B cell (primary cell): ENCODE measurements at places on chromosomes 11 and 22.
A peak's percentile ranks its signal among the peaks of the same experiment; 100 is the strongest.

DNA sequence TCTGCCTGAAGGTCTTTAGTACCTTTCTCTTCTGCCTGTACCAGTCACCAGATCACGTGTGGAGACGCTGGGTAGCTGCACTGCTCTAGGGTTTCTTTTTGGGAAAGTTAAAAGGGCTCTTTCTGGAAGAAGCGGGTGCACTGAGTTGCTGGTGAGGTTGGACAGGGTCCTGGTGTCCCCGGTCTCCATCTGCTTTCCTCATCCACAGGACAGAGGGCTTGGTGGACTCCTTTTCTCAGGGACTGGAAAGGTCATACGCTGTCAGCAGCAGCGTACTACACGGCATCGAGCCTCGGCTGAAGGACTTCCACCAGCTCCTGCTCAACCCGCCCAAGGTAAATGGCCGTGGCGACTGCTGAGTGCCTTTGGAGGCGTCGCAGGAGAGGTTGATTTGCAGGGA lies 52.8 kb downstream of the SBF1 start:
- DNase-seq = no peak

DNA sequence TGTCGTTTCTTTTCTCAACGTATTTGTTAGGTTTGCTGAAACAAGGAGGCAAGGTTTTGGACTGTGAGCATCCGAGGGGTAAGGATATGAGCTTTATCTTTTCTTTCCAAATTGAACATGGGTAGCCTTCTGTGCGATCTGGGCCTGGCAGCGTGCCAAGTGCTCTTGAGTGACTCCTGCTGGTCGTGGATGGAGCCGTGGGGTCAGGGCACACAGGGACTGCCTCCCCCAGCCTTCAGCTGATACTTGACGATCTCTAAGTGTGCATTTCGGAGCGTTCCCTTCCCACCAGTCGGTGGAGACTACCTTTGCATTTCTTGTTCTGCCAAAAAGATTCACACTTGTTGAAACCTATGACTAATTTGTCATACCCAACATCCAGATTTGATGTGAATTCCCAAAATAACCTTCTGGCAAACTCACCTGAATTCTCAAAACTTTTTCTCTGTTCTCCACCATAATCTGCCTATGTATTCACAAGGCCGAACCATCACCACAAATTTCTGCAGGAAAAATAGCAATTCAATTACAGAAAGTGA lies 40.1 kb upstream of the CLMP start:
- peak; percentile 25 for DNase-seq

- DNase-seq = no peak
These were observed 50.1 kb upstream of the FLI1 start for GRCh38 chr11:128643661-128644317.

GRCh38 chr11:45568049-45568448 lies 97.4 kb downstream of the CHST1 start:
- no peak for DNase-seq

DNA sequence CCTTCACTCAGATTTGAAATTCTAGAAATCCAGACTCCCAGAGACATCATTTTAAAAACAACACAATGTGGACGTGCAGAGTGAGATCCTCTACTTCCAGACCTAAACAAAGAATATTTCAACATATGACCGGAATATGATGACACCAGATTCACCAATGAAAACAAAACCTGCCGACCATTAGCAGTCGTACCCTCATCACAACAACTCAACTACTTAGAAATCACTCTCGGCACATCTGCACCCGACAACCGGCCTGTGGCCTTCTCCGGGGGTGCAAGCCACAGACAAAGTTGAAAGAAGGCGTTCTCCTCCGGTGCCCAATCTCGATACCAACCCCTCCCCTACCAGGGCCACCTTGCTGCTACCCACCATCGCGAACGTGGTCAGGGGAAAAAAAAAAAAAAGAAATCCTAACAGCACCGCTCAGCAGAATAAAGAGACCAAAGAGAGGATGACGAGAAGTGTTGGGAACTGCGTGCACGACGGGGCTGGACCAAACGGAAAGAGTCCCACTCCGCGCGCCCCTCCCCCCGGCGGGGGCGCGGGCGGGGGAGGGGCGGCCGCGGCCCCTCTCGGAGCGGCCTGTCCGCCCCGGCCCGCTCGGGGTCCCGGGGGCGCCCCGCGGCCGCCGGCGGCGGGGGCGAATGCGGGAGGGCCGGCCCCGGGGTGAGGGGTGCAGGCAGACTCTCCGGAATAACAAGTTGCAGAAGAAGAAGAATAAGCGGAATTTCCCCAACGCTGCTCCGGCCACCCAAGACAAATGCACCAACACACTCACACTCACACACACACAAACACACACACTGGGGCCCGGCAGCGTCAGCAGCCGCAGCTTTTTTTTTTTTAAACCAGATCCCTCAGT lies 1.7 kb downstream of the PHF21A start:
- DNase-seq = peak; percentile 90

GRCh38 chr22:38729946-38730345 lies 24.2 kb downstream of the GTPBP1 start:
- DNase-seq = no peak

DNA sequence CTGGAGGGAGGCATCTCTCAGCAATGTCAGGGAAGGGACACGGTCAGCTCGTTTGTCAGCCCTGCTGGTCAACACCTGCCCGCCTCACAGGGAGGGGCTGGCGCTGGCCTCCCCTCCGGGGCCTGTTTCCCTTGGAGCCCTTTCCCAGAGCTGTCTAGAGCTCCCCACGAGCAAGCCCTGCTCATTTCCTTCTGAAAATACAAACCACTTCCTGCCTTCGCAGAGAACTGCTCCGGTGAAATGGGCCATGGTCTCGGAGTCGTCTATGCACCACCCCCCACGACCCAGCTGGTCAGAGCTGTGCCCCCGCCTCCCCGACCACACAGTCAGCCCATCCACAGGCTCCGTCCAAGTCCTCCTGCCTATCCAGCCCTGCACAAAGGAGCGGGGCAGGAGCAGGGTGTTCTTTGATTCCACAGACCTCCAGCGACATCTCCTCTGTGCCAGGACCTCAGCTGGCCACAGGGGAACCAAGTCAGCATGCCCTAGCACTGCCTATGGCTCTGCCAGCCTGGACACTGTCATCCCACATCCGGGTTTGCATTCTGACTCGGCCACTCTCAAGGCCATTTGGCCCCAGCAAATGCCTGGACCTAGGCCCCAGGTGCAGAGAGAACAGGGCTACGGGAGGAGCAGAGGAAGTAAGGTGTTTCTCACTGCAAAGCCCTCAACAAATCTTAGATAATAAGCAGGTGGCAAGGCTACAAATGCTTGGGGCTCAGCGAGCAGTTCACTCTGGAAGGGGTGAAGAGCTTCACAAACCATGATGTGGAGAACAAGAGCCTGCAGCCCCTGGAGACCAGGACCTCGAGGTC lies 82.1 kb upstream of the WNT11 start:
- DNase-seq = no peak
